ENCODE measurements at places on chromosomes 1 and 21.
A peak's percentile ranks its signal among the peaks of the same experiment; 100 is the strongest.

GRCh38 chr1:164560121-164560541 lies 1.1 kb downstream of the PBX1 start:
- no peak for DNase-seq

GRCh38 chr1:51643362-51643761 lies 26.5 kb downstream of the OSBPL9 start:
- DNase-seq, result no peak

GRCh38 chr1:234533975-234534876 lies 55.2 kb upstream of the TARBP1 start:
- peak; percentile 74 for DNase-seq

GRCh38 chr1:159790237-159790917 lies 9.6 kb downstream of the DUSP23 start:
- DNase-seq, result peak; percentile 12

GRCh38 chr1:116488071-116488470 lies 82.8 kb downstream of the CD58 start:
- no peak for DNase-seq

- DNase-seq, result no peak
These were observed 6.0 kb downstream of the CFAP74 start for GRCh38 chr1:1997576-1997975.

- DNase-seq, result peak; percentile 30
These were observed 19.4 kb downstream of the PLEKHO1 start for GRCh38 chr1:150168960-150169601.

GRCh38 chr1:90834886-90835660 lies 118.0 kb upstream of the BARHL2 start:
- DNase-seq, result peak; percentile 51

DNA sequence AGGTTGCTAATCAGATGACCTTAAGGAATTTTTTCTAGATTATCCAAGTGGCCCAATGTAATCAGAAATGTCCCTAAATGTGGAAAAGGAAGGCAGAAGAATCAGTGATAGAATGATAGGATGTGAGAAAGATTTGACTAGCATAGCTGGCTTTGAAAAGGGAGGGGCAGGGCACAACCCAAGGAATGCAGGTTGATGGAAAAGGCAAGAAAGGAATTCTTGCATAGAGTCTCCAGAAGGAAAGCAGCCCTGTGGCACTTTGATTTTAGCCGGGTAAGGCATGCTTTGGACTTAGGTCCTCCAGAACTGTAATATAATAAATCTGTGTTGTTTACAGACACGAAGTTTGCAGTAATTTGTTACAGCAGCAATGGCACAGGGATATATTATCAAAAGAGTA lies 375.7 kb upstream of the B3GALT2 start:
- DNase-seq, result no peak

DNA sequence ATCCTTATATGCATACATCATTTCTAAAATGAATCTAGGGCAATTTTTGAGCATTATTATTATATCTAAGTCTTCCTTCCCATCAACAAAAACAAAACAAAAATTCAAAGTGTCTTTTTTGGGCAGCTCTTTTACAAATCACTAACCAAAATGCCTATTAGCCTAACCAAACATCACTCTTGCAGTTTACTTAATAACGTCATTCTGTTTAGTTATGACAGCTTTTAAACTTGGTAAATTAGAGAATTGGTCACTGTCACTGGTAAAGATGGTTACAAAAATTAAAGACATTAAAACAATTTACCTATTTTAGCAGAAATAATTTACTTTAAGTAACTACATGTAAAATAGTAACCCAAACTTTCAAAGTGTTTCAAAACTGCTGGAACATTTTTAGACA lies 2.8 kb downstream of the ARHGAP29 start:
- DNase-seq, result no peak

- no peak for DNase-seq
These were observed 19.0 kb downstream of the TGFB2 start for GRCh38 chr1:218364028-218364710.

GRCh38 chr1:93446837-93447451 lies 974 bp upstream of the FNBP1L start:
- peak; percentile 77 for DNase-seq

Measured in NCI-H1694 (cell line).